ENCODE measurements at places on chromosomes 2 and 18. TPM values are rescaled to one million over a fixed set of nuclear protein-coding genes. Genes with fewer than 3 reads are reported as not detected.
A peak's percentile ranks its signal among the peaks of the same experiment; 100 is the strongest.

The TMEM200C gene
- 0.55 TPM for total RNA-seq

The MERTK gene
- 28.1 TPM for total RNA-seq

The FN1 gene
- total RNA-seq, result 1,710 TPM

The HOXD3 gene
- 4.6 TPM for total RNA-seq

The RNMT gene
- 16.1 TPM for total RNA-seq

The CHRNG gene
- total RNA-seq, result not detected

- no peak overlapping the region for H3K27ac ChIP-seq
- no peaks in the 10 kb centered on the region for H3K27me3 ChIP-seq
Observed at GRCh38 chr2:3618367-3618766, 23.5 kb downstream of the COLEC11 start.

- H3K4me3 ChIP-seq, result no peak overlapping the region
- peaks cover 45% of the 10 kb centered on the region for H3K4me1 ChIP-seq
- peak overlapping the region; percentile 70 for H3K27ac ChIP-seq
- H3K36me3 ChIP-seq, result no peaks in the 10 kb centered on the region
- no peak for DNase-seq
Observed at GRCh38 chr2:67076239-67076624, 320.9 kb upstream of the ETAA1 start.

DNA sequence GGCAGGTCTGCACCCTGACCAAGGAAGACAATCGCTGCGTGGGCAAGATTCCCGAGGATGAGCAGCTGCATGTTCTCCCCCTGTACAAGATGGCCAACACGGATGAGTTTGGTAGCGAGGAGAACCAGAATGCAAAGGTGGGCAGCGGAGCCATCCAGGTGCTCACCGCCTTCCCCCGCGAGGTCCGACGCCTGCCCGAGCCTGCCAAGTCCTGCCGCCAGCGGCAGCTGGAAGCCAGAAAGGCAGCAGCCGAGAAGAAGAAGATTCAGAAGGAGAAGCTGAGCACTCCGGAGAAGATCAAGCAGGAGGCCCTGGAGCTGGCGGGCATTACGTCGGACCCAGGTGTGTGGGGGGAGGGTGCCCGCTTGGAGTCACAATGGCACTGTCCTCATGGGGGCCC lies 48.4 kb downstream of the BOLA3 start:
- no peak for DNase-seq
- H3K27ac ChIP-seq, result no peak overlapping the region
- H3K4me3 ChIP-seq, result no peak overlapping the region
- H3K27me3 ChIP-seq, result no peaks in the 10 kb centered on the region

DNA sequence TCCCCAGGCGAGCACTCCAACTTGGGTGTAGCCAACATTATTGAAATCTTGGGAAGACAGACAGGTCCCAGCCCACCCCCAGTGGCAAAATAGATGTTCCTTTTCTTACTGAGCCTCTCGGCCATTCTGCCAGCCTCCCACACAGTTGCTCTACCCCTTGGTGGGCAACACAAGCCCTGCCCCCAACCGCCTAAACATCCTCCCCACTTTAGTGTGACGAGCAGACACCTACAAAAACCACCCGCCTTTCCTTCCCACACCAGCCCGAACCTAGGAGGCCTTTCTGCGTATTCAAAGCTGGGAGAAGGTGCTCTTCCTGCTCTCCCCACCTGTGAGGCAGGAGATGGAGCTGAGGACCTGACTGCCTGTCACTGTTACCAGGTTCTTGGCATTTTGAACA lies 58.6 kb upstream of the CAB39 start:
- no peaks in the 10 kb centered on the region for H3K4me1 ChIP-seq
- no peak for DNase-seq

DNA sequence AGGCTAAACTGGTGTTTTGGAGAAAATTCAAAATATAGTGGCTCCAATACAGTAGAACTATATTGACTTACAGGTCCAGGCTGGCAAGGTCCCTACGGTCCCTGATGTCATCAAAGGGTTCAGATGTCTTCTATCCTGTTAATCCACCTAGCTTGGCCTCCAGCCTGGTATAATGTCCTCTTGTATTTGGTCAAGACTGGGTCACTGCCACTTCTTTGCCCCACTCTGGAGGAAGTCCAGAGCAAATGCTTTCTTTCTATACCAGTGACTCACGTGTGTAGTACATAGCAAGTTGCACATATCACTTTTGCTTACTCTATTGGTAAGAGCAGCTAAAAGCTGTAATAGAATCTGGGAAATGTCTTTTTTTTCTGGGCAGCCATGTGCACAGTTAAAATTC lies 80.8 kb downstream of the LCLAT1 start:
- H3K36me3 ChIP-seq, result no peaks in the 10 kb centered on the region
- peak overlapping the region; percentile 40 for H3K27ac ChIP-seq
- DNase-seq, result no peak
- H3K4me1 ChIP-seq, result peaks cover 9% of the 10 kb centered on the region
